ENCODE measurements at places on chromosomes 4 and X.

- DNase-seq: no peak
Measured at GRCh38 chr4:53763813-53764597, 172.7 kb upstream of the LNX1 start.

GRCh38 chr4:23889814-23890341 is at the start of gene PPARGC1A:
Gene PPARGC1A, minus strand, starts transcription at chr4:23890047. Its CDS starts 90 bp downstream, at chr4:23889957.
- no peak for DNase-seq

DNA sequence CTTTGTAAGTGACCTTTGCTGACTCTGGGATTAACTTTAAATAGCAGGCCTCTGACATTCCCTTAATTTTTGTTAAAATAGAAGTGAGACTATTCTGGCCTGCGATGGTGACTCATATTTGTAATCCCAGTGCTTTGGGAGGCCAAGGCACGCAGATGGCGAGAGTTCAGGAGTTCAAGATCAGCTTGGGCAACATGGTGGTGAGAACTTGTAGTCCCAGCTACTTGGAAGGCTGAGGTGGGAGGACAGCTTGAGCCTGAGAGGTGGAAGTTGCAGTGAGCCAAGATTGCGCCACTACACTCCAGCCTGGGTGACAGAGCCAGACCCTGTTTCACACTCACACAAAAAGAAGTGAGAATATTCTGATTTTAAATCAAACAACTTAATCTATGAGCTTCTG is 27.3 kb downstream of the ZNF330 start:
- DNase-seq: no peak

DNA sequence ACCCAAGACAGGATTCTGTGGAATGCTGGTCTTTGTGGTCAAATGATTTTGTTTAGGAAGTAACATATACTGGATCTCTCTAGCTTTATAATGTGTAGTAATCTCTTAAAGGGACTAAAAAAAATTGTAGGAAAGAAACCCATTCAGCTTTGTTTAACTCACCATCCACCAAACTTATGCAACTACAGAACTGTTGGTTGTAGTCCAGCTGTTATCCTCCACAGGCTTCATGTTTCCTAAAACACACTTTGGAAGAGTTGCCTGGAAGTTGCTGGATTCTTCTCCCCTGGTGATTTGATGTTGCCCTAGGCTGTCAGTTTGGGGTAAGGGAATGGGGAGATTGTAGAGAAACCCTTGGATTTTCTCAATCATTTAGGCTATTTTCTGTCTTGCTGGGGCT is 89.3 kb downstream of the RLIM start:
- no peak for DNase-seq

- no peak for DNase-seq
Measured at GRCh38 chr4:3252831-3253641, 4.1 kb downstream of the MSANTD1 start.

- no peak for DNase-seq
Measured at GRCh38 chr4:107714256-107714655, 5.8 kb downstream of the PAPSS1 start.

- DNase-seq: no peak
Measured at GRCh38 chr4:68152411-68152810, 22.7 kb upstream of the TMPRSS11F start.

GRCh38 chrX:51598899-51599298 is 19.8 kb downstream of the CENPVL3 start:
- DNase-seq: no peak

- DNase-seq: no peak
Measured at GRCh38 chrX:80282535-80282934, 137.7 kb upstream of the TENT5D start.

DNA sequence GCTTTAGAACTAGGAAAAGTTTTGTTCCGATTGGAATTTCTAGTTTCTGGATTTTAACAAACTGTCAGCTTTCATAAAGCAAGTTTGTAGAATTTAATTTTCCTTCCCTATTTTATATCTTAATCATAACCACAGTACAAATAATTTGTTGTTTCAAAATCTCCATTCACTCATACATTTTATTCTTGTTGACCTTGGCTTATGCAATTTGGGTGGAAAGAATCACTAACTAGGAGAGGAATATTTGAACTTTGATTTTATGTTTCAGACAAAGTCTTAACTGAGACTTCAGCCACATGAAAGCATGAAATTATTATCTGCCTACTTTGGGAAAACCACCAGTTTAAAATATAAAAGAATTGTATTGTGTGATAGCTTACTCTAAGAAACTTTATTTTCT is 427.9 kb downstream of the SPRY1 start:
- no peak for DNase-seq

- DNase-seq: no peak
Measured at GRCh38 chr4:7430368-7430964, 4.3 kb downstream of the PSAPL1 start.

DNA sequence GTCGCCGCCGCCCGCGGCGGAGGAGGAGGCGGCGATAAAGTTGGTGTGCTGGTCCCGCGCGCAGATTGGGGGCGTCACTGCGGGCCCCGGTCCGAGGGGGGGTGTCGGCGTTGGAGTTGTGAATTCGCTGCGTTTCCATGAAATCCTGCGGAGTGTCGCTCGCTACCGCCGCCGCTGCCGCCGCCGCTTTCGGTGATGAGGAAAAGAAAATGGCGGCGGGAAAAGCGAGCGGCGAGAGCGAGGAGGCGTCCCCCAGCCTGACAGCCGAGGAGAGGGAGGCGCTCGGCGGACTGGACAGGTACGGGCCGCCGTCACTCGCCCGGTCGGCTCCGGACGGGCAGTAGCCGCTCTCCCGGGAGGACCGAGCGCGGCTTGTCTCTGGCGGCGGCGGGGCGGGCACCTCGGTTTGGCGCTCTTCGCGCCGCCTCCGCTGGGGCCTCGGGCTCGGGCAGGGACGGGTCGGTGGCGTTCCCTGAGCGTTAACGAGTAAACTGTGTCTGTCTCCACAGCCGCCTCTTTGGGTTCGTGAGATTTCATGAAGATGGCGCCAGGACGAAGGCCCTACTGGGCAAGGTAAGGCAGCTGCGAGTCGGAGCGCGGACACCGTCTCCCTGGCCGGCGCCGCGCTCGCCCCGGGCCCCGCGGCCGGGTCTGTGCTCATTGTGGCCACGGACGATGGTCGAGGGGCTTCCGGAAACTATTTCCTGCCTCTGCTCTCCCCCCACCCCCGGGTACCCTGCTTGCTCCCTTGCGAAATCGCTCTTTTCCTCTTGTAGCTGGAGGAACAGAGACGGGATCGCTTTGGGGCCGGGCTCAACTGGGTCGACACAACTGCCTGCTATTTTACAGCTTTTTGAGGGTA is 658 bp downstream of the KDM6A start:
- DNase-seq: peak; percentile 36

GRCh38 chrX:105973387-105973739 is 65.2 kb downstream of the SERPINA7 start:
- no peak for DNase-seq

DNA sequence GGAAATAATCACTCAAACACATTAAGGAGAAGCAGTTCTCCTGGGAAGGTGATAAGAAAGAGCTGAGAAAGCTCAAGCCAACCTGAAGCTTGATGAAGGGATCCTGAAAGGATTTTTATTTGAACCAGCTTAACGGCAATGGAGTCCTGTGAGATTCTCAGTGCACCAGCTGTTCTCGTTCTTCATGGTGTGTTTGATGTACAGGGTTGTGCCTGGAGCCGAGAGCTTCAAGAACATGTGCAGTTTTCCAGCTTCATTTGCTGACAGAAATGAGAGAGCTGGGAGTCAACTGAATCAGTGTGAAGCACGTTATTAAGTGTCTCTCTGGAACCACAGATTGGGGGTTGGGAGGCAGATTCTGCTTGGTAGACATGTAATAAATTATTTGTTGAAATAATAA is 115.7 kb downstream of the ANKRD50 start:
- no peak for DNase-seq

DNA sequence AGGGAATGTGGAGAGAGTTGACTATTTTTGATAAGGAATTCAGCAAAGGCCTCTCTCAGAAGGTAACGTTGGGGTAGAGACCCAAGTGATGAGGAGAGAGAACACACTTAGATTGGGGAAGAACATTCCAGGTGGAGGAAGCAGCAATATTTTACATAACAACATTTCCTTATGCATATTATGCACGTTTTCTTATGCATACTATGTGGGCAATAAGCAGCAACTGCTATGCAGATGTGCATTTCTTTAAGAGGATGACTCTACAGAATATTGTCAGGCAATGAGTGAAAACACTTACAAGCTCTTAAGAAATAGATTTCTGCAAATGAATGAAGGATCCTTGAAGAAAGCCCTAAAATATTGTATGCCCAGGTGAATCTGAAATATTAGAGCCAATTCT is 91.1 kb downstream of the TMEM47 start:
- no peak for DNase-seq

DNA sequence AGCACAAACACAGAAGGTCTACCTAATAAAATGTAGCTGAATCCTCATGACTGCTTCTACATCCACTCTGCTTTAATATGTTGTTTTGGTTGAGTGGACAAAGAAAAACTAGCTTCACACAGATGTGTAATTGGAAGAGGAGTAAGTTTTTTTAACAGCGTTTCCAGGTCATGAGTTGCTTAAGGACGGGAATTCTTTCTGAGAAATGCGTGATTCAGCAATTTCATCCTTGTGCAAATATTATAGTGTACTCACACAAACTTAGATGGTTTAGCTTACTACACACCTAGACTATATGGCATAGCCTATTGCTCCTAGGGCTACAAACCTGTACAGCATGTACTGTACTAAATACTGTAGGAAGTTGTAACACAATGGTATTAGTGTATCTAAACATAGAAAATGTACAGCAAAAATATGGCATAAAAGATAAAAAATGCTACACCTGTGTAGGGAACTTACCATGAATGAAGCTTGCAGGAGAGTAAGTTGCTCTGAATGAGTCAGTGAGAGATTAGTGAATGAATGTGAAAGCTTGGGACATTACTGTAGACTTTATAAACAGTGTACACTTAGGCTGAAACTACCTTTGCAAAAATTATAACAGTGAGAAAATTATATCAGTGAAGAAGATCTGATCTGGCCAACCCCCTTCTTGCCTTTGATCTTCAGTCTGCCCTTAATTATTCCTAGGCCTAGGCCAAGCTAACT is 70.8 kb upstream of the IL15 start:
- DNase-seq: no peak

DNA sequence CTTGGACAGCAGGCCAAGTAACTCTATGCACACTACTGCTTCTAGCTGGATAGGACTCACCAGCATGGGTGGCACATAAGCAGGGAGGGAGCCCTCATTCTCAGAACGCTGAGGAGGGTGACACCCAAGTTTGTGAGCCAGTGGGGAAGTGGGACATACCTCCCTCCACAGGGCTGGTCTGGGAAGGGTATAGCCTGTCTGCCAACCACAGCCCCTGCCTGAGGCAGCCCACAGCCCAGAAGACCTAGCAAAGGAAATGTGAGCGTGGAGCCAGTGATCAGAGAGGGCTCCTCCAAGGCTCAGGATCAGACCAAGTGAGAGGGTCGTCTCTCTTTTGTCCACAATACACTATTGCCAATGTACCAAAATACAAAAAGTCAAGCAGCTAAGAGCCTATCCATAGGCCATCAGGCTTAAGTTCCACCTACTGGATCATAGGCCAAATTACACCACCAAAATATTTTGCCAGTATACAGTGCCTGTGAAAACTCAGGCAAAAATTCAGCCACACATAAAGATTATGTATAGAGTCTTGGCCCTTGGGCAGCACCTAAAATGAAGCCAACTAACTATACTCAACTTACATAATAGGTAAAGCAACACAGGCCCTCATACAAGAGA is 1203.1 kb downstream of the PCDH18 start:
- DNase-seq: no peak

DNA sequence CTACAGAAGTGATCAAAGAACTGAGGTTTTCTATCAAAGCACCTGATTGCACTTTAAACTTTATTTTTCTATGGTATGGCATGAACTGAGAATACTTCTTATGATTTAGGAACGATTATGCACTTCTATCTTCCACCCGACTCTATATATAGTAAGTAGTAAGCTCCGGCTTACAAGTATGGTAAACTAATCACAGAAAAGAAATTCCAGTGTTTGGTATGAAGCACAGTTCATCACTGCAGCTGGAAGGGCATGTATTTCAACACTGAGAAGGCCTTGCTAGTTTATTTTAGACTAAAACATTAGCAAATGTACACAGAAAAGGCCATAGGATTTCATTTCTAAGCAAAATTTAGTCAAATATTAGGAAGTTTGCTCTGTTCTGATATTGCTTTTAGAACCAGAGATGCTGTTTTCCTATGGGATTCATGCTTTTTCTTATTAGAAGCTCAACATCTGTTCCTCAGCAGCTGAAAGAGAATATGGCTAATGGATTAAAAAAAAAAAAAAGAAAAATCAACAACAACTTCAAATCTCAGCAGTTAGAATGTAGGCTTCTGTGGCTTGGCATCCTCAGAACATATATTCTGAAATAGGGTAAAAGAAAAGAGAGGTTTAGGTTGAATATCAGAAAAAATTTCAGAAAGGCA is 273.5 kb downstream of the C4orf33 start:
- DNase-seq: no peak

DNA sequence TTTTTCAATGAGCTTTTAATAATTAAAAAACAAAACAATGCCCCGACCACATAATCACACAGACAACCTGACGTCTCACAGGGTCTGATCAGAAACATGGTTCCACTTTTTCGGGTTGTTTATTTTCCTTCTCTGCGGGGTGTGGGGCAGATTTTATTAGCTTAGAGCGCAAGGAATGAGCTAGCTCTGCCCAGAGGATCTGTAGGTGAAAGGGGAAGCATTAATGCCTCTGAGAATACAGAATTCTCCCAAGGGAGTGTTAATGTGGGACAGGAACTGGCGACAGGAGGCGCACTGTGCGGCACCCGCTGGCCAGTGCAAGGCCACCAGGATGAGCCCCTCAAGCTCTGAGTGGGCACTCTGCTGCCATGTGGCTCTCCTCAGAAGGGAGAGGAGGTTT is 181.5 kb downstream of the TSPAN5 start:
- DNase-seq: no peak

DNA sequence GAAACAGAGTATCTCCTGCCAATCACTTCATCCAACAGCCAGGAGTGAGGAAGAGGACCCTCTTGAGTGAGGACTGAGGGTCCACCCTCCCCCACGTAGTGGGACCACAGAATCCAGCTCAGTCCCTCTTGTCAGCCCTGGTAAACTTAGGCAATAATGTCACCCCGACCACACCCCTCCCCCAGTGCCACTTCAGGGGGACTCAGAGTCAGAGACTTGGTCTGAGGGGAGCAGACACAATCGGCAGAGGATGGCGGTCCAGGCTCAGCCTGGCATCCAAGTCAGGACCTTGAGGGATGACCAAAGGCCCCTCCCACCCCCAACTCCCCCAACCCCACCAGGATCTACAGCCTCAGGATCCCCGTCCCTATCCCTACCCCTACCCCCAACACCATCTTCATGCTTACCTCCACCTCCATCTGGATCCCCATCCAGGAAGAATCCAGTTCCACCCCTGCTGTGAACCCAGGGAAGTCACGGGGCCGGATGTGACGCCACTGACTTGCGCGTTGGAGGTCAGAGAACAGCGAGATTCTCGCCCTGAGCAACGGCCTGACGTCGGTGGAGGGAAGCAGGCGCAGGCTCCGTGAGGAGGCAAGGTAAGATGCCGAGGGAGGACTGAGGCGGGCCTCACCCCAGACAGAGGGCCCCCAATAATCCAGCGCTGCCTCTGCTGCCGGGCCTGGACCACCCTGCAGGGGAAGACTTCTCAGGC is at the start of the genes CSAG1 and MAGEA12:
Gene CSAG1 (minus strand): TSS at position 461 of the 715 bp plus-strand sequence. CDS start 1,261 bp downstream, outside the sequence.
Gene MAGEA12 (plus strand): TSS at position 497 of the 715 bp plus-strand sequence. CDS start 2,405 bp downstream, outside the sequence.
- no peak for DNase-seq

All from GM20000 (cell line).